Panc1 (cell line): ENCODE measurements at places on chromosomes 4 and X. TPM values are rescaled to one million over a fixed set of nuclear protein-coding genes. Genes with fewer than 3 reads are reported as not detected.
A peak's percentile ranks its signal among the peaks of the same experiment; 100 is the strongest.

PAGE5 gene
- not detected for total RNA-seq

TMPRSS11A gene
- total RNA-seq: not detected

CT45A1 gene
- not detected for total RNA-seq

CDKL2 gene
- 5.7 TPM for total RNA-seq

NXF2B gene
- total RNA-seq: not detected

ZNF275 gene
- total RNA-seq: 5.0 TPM

TRO gene
- 2.4 TPM for total RNA-seq

TEX13D gene
- not detected for total RNA-seq

DNA sequence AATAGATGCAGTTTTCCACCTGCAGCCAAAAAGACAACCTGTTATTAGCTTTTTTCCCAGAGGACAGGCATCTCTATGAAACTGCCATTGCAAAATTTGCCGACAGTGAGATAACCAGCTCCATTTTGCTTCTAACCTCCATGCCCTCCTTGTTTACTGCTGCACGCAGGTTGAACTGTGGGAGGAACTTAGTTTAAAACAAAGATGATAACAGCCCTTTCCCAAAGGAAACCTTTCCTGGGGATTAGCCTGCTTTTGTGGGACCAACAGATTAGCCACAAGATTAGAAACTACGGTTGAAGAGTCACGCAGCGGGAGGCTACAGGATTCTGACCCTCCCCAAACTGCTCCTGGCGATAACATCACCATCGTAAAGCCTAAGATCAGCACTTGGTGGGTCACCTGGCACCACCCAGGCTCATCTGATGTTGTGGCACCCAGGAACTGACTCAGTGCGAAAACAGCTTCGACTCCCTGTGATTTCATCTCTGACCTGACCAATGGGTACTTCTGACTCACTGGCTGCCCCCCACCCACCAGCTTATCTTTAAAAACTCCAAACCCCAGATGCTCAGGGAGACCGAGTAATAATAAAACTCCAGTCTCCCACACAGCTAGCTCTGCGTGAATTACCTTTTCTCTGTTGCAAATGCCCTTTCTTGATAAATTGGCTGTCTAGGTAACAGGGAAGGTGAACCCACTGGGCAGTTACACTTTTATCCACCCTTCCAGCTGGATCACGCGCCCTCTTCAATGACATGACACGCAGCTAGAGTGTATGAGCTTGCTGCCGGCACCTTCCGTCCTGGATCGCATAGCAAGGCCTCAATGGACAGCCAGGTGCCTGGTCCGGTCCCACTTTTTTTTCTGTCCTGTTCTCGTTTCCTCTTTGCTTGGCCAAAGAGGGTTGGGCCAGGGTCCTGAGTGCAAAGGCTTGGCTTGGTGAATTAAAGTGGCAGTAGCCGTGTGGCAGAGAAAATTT lies 27.2 kb downstream of the NOP14 start:
- peak; percentile 84 for DNase-seq

GRCh38 chrX:43975796-43976195 lies 2.6 kb upstream of the NDP start:
- DNase-seq: no peak

GRCh38 chr4:104500442-104500841 lies 5.7 kb upstream of the CXXC4 start:
- DNase-seq: no peak

DNA sequence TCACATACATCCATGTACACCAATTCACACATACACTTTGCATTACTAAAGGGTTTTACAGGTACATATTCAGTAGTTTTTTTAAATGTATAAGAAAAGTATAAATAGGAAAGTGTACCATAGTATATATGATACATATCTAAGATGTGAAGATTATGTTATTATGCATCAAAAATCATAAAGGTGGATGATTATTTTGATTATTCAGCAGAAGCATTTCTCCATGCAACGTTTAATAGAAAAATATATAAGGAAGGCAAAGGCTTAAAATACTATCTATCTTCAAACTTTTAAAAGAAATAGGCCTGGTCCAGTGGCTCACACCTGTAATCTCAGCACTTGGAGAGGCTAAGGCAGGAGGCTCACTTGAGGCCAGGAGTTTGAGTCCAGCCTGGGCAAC lies 133.5 kb upstream of the KLF3 start:
- no peak for DNase-seq

- no peak for DNase-seq
Measured at GRCh38 chr4:90994851-90995574, 867.8 kb downstream of the CCSER1 start.

DNA sequence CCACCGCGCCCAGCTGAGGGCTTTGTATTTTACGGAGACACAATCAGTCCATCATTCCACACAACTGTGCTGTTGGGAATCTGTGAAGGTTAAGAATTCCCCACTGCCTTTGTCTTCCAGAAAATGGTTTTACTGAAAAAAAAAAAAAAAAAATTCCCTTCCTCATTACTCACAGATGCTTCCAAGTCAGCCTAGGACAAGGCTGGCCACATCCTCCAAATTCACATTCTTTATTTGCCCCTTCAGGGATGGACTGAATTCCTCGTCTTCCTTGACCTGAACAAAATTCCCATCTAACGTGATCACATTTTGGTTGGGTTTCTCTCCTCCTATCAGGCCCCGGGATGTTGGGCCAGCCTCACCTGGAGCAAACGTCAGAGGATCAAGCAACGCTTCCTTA lies 130.3 kb downstream of the DHRSX start:
- DNase-seq: no peak

- DNase-seq: no peak
Measured at GRCh38 chr4:108044951-108045686, 55.4 kb downstream of the HADH start.

- no peak for DNase-seq
Measured at GRCh38 chrX:65528293-65528692, 6.3 kb downstream of the LAS1L start.

DNA sequence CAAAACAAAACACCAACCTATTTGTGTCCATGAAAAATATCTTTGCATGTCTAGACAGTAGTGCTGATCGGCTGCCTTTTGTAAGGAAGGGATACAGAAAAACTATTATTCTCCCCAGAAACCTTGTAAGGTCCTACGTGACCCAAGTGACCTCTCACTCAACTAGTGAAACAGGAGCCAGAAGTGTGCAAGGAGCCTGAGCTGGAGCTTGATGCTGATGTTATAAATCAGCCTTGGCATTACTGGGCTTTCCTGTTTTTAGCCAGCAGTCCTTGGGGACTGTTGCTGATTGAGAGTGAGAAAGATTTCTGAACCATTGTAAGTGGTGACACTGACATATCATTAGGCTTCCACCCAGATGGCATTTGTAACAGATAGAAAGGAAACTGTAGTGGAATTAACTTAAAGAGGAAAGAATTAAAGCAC lies 100.8 kb upstream of the LIMCH1 start:
- no peak for DNase-seq

- no peak for DNase-seq
Measured at GRCh38 chr4:183430317-183430993, 14.0 kb upstream of the CDKN2AIP start.

GRCh38 chrX:122501652-122502051 lies 682.4 kb upstream of the GRIA3 start:
- no peak for DNase-seq

DNA sequence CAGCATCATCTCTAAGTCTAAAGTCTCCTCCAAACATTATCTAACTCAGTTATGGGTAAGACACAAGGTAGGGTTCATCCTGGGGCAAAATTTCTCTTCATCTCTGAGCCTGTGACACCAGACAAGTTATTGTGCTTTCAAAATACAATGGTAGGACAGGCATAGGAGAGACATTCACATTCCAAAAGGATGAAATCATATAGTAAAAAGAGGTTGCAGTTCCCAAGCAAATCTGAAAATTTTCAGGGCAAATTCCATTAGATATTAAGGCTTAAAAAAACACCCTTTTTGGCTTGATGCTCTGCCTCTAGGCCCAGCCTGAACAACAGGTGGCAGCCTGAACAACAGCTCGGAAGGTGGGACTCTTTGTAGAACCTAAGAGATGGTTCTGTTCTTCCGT lies 448.3 kb upstream of the SLIT2 start:
- DNase-seq: no peak

DNA sequence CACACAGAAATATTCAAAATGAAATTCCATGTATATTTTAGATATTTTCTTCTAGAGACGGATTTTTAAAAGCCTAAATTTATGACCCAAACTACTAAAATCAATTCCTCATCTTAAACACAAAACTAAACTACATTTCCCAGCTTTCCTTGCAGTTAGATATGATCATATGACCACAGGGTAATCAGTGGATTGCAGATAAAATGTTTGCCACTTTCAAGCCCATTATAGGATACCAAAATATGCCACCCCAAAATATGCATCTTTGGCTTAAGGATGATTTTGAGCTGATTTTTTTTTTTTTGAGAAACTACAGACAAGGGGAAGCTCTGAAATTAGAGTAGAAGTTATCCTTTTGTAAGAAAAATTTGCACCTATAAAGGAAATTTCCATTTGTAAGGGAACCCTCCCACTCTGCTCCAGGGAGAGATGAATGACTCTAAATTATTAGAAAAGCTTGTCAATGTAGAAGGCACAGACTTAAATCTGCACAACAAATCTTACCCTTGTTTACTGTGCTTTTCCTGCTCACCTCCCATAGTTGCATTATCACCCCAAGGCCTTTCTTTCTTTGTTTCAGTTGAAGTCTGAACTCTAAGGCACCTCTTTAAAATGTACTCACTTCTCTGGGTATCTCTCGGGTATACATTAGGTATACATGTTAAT lies 503.0 kb downstream of the PDHA2 start:
- no peak for DNase-seq

GRCh38 chr4:157775971-157776370 lies 396.9 kb downstream of the GASK1B start:
- DNase-seq: no peak

GRCh38 chr4:138310991-138311390 lies 68.8 kb upstream of the SLC7A11 start:
- DNase-seq: no peak

DNA sequence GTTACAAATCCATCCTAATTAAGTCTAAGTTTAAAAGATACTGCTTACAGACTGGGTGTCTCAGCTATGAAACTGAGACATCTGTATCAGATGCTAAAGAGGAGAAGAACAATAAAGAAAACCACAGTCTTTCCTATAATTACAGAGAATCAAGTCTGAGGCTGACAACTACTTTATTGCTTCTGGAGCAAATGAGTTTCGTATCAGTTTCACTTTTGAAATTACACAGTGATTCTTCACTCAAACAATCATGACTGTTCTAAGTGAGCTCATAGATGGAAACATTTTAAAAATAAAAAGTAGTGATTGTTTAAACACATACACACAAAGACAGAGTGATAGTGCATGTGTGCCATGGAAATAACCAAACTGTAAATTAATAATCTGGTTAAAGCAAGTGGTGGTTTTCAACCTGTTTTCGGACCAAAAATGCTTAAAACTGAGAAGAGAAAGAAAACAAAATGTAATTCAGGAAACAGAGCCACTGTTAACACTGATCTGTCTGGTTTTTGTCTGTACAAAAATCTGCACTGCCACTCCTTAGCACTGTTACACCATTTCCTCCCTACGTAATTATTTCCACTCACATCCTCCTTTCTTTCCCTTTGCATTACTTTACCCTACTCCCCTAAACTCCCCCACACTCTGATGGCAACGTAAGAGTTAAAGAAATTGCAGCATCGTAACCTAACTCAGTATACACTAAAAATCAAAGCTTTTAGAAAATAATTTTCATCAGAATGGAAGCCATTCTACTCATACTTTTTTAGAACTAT lies 12.5 kb downstream of the RFC1 start:
- DNase-seq: no peak

DNA sequence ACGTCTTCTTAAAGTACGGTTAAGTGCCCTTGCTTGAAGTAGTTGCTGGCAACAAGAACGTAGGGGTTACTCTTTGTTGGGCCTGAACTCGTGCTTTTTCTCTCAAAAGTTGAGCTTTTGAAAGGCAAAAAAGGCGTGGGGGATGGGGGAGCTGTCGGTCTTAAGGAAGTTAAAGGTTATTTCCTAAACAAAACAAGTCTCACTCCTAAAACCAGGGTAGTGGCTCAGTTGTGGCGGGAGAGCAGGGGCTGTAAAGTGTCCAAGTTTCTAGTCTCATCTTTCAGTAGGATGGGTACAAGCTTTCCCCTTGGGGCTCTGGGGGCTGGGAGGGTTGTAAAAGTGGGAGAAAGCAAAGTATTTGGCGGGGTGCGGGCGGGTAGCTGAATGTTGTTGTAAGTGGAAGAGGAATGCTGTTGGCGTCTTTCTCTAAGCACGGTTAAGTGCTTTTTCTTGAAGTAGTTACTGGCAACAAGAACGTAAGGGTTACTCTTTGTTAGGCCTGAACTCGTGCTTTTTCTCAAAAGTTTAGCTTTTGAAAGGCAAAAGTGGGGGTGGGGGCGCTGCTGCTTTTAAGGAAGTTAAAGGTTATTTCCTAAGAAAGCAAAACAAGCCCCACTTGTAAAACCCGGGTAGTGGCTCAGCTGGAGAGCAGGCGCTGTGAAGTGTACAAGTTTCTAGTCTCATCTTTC lies 904 bp upstream of the WDR1 start:
- DNase-seq: no peak

GRCh38 chrX:724256-724655 lies 93.7 kb downstream of the SHOX start:
- DNase-seq: no peak

GRCh38 chrX:4588893-4589292 lies 875.4 kb upstream of the PRKX start:
- no peak for DNase-seq

DNA sequence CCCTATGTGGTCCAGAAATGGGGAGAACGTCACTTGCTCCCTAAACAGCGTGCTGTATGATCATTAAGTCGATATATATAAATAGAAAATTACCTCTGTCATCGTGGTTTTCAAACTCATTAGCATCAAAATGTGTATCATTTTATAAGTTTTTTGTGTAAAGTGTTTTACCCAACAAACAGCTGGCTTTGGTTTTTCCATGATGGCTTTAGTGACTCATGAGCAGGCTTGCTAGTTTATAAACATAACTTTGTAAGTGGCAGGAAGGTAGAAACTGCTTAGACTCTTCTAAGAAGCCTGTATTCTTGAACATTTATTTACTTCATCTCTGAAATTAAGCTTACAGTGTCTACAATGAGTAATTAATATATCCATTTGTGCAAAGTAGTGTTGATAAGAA lies 108.4 kb upstream of the DIPK2B start:
- DNase-seq: no peak

GRCh38 chr4:7262134-7262533 lies 69.8 kb downstream of the SORCS2 start:
- DNase-seq: no peak

DNA sequence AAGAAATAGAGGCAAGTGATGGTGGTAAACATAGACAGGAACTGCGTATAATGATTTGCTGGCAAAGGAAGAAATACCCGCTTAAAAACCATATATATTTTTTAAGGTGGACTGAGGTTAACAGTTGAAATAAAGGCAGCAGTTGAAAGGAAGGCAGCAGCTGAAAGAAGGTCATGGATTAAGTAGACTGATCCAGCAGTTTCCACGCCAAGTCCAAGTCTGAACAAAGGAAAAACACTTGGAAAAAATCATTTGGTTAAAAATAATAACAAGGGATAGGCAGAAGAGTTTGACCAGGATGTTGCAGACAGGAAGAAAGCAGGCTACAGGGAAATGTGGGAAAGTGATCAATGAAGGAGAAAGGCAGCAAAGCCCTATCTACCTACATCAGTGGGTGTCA lies 93.6 kb downstream of the AMELX start:
- DNase-seq: no peak

- no peak for DNase-seq
Measured at GRCh38 chr4:99845708-99846469, 29.3 kb downstream of the DAPP1 start.
